NCI-H2171 treated with DMSO at 0.1 percent for 48 hours (cell line): ENCODE measurements at places on chromosomes 5 and 9.

DNA sequence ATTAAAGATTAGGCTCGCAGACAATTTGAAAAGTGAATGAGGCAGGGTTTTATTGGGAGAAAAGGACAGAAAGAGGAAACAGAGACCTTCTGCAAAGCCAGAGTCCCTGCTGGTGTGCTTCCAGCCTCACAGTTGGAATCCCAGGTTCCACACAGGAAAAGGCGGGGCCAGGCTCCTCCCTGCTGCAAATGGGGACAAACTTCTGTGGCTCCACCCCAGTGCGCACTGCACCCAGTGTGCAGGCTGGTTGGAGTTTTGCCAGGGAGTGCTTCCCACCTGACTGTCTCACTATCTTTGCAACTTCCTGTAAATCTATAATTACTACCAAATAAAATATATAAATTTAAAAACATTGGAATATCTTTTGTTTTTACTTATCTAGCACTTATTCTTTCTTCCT lies 386.0 kb upstream of the GRIN3A start:
- DNase-seq, result no peak

DNA sequence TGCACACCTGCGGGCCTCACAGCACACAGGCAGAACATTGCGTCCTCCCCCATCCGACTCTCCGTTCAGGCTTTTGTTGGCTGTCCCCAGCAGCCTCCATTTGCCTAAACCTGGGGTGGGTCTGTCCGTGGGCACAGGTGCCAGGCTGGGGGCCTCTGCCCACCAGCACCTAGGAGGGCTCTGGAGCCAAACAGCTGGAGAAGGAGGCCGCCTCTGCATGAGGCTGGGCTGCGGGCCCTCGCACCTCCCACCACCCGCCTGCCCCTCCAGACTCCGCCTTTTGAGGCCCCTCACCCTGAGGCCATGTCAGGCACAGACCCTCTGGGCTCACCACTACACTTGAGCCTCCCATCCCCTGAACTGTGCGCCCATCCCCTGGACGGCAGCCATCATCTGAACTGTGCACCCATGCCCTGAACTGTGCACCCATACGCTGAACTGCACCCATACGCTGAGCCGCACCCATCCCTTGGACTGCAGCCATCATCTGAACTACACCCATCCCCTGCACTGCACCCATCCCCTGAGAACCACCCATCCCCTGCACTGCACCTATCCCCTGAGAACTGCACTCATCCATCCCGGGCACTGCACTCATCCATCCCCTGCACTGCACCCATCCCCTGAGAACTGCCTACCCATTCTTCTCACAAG lies 98.0 kb upstream of the OTULINL start:
- no peak for DNase-seq

DNA sequence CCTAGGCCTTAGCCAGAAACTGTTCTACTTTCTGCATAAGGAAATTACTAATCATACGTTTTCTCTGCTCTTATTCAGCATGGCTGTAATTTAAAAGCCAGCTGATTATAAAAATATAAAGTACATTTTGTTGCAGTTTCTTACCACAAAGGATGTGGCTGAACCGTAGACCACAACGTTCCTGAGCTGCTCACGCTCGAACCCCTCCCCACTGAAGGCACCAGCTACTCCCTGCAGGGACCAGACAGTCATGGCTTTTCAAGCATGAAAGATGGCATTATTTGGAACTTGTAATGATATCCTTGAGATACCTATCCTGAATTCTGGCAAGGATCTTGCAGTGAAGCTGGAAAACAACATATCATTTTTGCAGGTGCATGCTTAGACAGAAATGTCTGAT lies 91.8 kb upstream of the DMRT1 start:
- DNase-seq, result peak; percentile 39

GRCh38 chr9:133709015-133709611 lies 29.0 kb downstream of the SARDH start:
- DNase-seq, result peak; percentile 98

- DNase-seq, result no peak
These were observed 69.7 kb downstream of the ARHGAP26 start for GRCh38 chr5:142839711-142840346.

DNA sequence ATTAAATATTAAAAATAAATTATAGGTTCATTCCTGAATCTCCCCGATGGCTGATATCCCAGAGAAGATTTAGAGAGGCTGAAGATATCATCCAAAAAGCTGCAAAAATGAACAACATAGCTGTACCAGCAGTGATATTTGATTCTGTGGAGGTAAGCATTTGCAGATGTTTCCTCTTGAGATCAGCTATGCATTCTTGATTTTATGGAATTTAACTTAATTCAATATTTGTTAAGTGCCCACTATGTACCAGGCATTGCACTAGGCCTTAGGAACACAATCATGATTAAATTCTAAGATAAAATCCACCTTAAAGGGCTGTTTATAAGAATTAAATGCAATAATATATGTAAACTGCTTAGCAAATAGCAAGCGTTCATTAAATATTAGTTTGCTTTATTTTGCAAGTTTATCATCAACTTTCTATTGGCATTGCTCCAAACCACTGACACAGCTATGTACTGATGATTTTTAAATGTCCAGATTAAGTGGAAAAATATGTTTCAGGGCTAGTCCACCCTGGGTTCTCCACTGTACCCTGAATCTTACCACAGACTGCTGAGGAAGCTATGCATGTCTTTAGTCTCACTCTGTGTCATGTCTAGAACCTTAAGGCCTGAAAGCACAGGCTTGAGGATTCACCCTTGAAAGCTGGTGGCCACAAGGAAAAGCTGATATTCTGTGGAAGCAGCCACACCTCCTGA lies 33.2 kb downstream of the SLC22A4 start:
- no peak for DNase-seq

GRCh38 chr5:94900006-94900505 lies 281.6 kb downstream of the SLF1 start:
- no peak for DNase-seq

- DNase-seq, result no peak
These were observed 393.0 kb downstream of the CDH12 start for GRCh38 chr5:22460189-22460588.

DNA sequence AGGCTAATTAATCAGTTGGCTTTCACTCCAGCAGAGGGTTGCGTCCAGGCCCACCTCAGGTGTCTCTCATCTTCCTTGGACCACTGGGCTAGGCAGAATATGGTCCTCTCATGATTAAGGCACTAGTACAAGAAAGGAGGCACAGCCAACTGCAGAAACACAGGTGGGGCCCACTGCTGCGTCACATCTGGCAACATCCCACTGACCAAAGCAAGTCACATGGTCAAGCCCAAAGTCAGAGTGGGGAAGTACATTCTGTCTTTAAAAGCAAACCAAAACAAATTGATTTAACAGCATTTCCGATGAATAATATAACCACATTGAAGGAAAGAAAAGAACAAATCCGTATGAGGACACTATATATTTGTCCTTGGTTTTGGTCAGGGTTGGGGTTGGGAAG lies 28.0 kb upstream of the UBTD2 start:
- DNase-seq, result no peak

GRCh38 chr9:96858018-96858573 lies 3.8 kb upstream of the ZNF782 start:
- DNase-seq, result no peak
